NCI-H187 treated with DMSO at 0.1 percent for 48 hours (cell line): ENCODE measurements at places on chromosomes 6 and 20.

DNA sequence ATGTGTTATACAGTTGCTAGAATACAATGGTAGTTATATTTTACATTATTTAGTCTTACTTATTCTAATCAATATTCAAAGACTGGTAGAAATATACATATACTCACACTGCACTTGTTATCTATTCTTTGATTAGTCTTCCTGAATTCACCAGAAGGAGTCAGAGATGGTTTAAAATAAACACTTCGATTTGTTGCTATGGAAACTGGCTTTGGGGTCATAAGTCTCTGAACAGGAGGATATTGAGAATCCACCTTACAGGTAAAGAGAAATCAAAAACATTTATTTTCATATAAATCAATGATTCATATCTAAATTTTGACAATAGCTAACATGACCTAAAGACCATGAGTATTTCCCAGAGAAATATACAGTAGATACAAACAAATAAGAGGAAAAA, 41.6 kb downstream of the NUP153 start:
- no peak for DNase-seq

- DNase-seq: no peak
Observed at GRCh38 chr6:49052901-49053300, 410.2 kb downstream of the MMUT start.

DNA sequence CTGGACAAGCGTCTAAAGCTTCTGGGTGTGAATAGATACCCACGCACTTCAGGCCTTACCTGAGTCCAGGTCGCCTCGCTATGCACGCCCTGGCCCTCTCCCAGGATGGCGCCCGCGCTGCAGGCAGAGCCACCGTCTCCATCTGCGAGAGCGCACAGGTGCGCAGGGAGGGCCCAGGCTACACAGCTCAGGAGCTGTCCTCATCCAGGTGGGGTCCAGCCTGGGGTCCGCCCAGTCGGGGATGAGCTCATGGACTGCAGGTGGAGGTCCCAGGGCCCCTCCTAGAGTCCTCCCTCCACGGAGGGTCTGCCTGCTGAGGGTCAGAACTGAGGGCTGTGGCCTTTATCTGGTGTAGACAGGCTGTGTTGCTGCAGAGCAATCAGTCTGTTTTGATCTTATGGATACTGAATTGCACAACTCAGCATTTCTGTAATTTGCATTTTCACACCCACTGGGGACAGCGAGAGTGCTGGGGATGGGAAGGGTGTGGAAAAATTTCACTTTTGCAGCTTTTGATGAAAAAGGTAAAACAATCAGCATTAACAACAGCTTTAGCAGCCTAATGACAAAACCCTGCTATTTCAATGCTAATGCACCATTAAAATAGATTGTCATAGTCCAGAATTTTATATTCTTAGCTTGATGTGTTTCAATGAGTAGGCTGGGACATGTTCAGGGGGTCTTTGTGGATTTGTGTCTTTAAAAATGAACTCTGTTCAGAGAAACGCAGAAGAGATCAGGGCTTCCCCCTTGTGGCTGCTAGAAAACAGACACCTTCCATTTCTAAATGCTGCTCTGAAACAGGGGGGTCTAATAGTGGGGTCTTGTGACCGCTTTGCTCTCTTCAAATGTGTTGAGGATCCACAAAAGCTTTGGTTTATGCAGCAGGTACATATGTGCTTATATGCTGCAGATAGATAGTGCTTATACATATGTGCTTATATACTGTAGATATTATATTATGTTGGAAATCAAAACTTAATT, 77.8 kb upstream of the PHACTR3 start:
- no peak for DNase-seq

GRCh38 chr6:134295953-134296553, 21.9 kb downstream of the SGK1 start:
- DNase-seq: no peak

DNA sequence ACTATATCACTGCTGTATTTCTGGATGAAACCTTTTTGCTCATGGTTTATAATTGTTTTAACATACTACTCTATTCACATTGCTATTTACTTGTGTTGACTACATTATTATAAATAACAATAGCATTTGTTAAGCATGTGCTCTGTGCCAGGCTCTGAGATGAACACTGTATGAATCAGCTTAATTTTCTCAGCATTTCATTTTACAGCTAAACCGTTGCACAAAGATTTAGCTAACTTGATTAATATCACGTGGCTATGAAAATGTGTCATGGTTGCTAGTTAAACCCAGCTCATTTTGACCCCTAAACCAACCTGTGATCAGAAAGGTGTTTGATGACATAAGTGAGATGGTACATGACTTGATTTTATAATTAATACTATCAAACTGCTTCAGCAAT, 77.5 kb downstream of the NCOA7 start:
- no peak for DNase-seq
